ENCODE measurements at places on chromosomes 16 and 17. TPM values are rescaled to one million over a fixed set of nuclear protein-coding genes. Genes with fewer than 3 reads are reported as not detected.

DNA sequence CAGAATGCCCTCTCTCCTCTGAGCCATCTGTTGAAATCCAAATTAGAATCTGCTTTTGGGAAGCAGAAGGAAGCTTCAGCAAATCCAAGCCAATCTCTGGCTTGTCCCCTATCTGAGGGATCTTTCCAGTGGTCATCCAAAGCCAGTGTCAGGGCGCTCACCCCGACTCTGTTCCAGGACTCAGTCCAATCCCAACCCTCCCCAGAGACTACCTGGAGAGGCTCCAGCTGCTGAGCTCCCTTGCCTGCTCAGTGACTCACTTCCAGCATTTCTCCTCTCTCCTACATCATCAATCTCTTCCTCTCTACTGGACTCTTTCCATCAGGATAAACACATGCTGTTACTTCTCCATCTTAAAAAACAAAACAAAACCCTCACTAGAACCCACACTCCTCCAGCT, 2.4 kb downstream of the MATCAP1 start:
- no peak for DNase-seq
- H3K27ac ChIP-seq: no peak overlapping the region
- H3K36me3 ChIP-seq: no peaks in the 10 kb centered on the region
- no peaks in the 10 kb centered on the region for H3K27me3 ChIP-seq
- H3K4me3 ChIP-seq: no peak overlapping the region
- peaks cover 16% of the 10 kb centered on the region for H3K4me1 ChIP-seq

DNA sequence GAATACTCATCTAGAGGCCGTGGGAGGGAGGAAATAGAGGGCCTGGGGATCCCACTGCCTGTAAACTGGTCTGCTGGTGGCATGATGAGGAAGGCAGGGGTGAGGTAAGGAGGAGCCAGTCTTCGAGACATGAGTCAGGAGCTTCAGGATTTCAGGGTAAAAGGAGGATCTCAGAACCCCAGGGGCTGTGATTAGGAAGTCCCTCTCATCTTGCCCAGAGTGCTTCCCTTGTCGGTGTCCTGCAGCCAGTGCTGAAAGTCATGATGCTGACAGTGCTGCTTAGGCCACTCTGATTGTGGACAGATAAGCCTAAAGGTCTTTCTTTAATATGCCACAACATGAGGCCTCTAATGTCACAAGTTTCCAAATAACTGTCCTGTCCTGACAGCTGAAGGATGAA, 29.6 kb downstream of the COG4 start:
- H3K27me3 ChIP-seq: no peaks in the 10 kb centered on the region
- H3K4me1 ChIP-seq: no peaks in the 10 kb centered on the region
- H3K4me3 ChIP-seq: no peak overlapping the region
- DNase-seq: no peak

- H3K4me1 ChIP-seq: peaks cover 92% of the 10 kb centered on the region
- H3K27ac ChIP-seq: peak overlapping the region; percentile 98
- H3K4me3 ChIP-seq: peak overlapping the region; percentile 46
Measured at GRCh38 chr17:40552806-40553693, 12.2 kb downstream of the CCR7 start.

DNA sequence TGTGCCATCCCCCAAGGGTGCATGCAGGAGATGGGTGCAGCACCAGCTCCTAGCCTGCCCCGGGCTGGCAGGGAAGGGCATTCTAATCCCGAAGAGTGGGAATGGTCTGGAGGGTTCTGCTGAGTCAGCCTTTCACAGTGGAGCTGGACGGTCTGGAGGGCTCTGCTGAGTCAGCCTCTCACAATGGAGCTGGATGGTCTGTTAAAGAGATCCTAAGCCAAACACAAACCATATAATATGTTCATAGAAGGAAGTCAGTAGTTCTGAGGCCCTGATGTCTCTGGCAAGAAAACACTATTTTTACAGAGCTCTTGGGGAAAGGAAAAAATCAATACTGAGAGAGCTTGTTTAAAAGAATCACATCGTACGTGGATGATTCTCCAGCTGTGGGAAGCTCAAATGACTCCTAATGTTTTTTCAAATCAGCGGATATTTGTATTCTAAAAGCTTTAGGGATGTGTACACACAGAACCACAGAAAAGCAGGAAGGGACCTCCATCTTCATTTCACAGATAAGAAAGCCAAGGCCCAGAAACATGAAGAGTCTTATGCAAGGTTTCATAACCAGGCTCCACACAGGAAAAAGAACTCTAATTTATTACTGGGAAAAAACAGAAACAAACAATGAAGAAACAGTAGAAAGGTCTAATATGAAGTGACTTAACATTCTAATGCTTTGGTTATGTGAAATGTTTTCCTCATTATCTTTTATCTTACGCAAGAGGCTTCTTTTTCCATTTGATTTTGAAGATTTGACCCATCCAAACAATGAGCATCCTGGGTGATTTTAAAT, 176.3 kb downstream of the VPS53 start:
- H3K27me3 ChIP-seq: no peaks in the 10 kb centered on the region
- no peak overlapping the region for H3K27ac ChIP-seq
- H3K4me3 ChIP-seq: no peak overlapping the region
- H3K4me1 ChIP-seq: peaks cover 2% of the 10 kb centered on the region

DNA sequence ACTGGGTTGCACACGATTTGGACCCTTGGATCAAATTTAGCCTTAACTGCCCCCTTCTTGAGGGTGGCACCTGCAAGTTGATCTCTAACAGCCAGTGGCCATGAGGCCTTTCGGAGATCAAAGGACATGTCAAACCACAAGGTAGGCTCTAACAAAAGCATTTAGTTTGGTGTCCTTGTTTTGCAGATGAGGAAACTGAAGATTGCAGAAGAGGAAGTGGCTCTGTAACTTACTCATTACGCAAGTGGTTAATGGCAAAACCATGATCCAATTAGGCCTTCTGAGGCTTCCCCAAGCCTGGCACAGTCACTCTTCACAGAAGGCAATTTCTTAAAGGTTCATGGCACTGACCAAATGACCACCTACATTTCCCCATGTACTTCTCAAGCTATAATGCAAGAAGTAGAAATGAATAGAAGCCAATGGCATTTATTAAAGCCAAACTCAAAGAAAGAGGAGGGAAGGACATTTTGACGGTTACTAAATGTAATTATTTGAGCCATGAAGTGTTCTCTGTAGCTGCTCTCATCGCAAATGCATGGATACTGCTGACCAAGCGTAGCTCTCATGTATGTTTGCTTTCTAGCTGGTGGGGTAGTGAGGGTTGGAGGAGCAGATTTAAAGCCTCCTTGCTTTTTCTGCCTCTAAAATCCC, 32.8 kb upstream of the ABCC12 start:
- H3K27me3 ChIP-seq: peaks cover 35% of the 10 kb centered on the region
- H3K36me3 ChIP-seq: no peaks in the 10 kb centered on the region
- H3K4me3 ChIP-seq: no peak overlapping the region
- no peak for DNase-seq

GRCh38 chr17:17033466-17033865, 8.8 kb upstream of the MPRIP start:
- no peak overlapping the region for H3K27ac ChIP-seq
- H3K4me1 ChIP-seq: peaks cover 45% of the 10 kb centered on the region
- no peak for DNase-seq
- no peaks in the 10 kb centered on the region for H3K27me3 ChIP-seq
- H3K4me3 ChIP-seq: no peak overlapping the region

- no peaks in the 10 kb centered on the region for H3K27me3 ChIP-seq
- H3K36me3 ChIP-seq: peaks cover 6% of the 10 kb centered on the region
- H3K27ac ChIP-seq: peak overlapping the region; percentile 46
- H3K4me1 ChIP-seq: peaks cover 39% of the 10 kb centered on the region
- peak overlapping the region; percentile 18 for H3K4me3 ChIP-seq
- DNase-seq: no peak
Measured at GRCh38 chr17:79006794-79007503, 2.6 kb downstream of the CANT1 start.

Gene LPO
- not detected for total RNA-seq

GRCh38 chr17:73932216-73932749, 271.2 kb upstream of the RPL38 start:
- H3K4me1 ChIP-seq: no peaks in the 10 kb centered on the region

Gene CCL15
- total RNA-seq: not detected

DNA sequence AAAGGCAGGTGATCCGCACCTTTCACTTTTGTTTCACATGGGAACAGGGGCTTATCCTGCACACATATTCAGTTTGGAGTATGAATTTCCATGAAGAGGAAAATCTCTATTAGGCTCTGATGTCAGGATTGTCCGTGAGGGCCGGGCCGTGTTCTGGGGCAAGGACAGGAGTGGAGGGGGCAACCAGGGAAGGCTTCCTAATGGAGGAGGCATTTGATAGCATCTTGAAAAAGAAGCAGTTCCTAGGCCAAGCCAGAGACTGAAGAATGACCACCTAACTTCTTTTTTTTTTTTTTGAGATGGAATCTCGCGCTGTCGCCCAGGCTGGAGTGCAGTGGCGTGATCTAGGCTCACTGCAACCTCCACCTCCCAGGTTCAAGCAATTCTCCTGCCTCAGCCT, 174.2 kb downstream of the SEC14L1 start:
- no peaks in the 10 kb centered on the region for H3K36me3 ChIP-seq
- H3K27me3 ChIP-seq: no peaks in the 10 kb centered on the region
- peaks cover 76% of the 10 kb centered on the region for H3K4me1 ChIP-seq
- no peak overlapping the region for H3K4me3 ChIP-seq

DNA sequence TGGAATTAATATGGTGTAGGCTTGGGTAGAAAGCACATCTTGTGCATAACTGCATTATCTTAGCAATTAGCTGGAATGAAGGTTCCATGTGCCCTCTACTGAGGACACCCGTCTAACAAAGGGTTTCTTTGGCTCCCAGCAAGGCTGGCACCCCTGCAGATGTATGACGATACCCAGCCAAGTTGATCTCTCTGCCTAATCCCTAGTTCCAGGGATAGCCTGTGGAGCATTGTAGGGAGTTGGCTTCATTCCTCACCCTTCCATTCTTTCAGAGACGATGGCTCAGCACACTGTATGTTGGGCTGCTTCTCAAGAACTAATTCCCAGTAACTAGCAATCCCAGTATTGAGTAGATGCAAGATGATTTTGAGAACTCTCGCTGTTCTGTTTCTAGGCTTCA, 182.5 kb downstream of the SNX29 start:
- no peak overlapping the region for H3K27ac ChIP-seq
- H3K36me3 ChIP-seq: no peaks in the 10 kb centered on the region
- H3K27me3 ChIP-seq: no peaks in the 10 kb centered on the region

- no peak overlapping the region for H3K4me3 ChIP-seq
- no peaks in the 10 kb centered on the region for H3K36me3 ChIP-seq
- peaks cover 31% of the 10 kb centered on the region for H3K4me1 ChIP-seq
Measured at GRCh38 chr16:82649766-82650165, 23.0 kb downstream of the CDH13 start.

GRCh38 chr17:61334673-61335072, 65.0 kb upstream of the TBX2 start:
- no peak overlapping the region for H3K27ac ChIP-seq
- no peak overlapping the region for H3K4me3 ChIP-seq
- H3K4me1 ChIP-seq: peaks cover 52% of the 10 kb centered on the region
- no peaks in the 10 kb centered on the region for H3K36me3 ChIP-seq
- H3K27me3 ChIP-seq: no peaks in the 10 kb centered on the region

- H3K27ac ChIP-seq: peak overlapping the region; percentile 65
- DNase-seq: no peak
- peaks cover 6% of the 10 kb centered on the region for H3K27me3 ChIP-seq
Measured at GRCh38 chr17:43905985-43906852, 1.1 kb downstream of the MPP2 start.

DNA sequence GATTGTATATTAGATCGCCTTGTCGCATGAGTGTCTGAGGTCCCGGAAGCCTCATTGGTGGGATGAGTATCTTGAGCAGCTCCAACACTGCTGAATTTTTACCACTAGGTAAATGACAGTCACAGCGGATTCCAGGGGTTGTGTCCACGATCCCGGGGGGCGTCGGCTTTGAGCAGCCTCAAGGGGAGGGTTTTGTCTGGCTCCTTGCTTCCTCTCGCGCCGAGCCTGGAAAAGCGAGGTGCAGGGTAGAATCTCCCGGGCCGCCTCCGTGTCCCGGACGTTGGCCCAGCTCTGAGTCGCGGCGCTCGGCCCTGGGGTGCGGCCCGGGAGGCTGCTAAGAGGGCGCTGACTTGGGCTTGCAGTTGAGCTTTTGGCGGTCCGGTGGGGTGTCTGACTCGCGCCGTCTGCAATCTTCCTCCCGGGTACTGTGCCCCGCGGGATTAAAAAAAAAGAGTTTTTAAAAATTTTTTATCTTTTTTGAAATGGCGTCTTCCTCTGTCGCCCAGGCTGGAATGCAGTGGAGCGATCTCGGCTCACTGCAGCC, 4.5 kb downstream of the OR1F1 start:
- H3K27ac ChIP-seq: no peak overlapping the region
- peaks cover 30% of the 10 kb centered on the region for H3K4me1 ChIP-seq
- H3K36me3 ChIP-seq: no peaks in the 10 kb centered on the region
- H3K4me3 ChIP-seq: no peak overlapping the region
- peaks cover 23% of the 10 kb centered on the region for H3K27me3 ChIP-seq

Gene GNAO1
- 0.56 TPM for total RNA-seq

DNA sequence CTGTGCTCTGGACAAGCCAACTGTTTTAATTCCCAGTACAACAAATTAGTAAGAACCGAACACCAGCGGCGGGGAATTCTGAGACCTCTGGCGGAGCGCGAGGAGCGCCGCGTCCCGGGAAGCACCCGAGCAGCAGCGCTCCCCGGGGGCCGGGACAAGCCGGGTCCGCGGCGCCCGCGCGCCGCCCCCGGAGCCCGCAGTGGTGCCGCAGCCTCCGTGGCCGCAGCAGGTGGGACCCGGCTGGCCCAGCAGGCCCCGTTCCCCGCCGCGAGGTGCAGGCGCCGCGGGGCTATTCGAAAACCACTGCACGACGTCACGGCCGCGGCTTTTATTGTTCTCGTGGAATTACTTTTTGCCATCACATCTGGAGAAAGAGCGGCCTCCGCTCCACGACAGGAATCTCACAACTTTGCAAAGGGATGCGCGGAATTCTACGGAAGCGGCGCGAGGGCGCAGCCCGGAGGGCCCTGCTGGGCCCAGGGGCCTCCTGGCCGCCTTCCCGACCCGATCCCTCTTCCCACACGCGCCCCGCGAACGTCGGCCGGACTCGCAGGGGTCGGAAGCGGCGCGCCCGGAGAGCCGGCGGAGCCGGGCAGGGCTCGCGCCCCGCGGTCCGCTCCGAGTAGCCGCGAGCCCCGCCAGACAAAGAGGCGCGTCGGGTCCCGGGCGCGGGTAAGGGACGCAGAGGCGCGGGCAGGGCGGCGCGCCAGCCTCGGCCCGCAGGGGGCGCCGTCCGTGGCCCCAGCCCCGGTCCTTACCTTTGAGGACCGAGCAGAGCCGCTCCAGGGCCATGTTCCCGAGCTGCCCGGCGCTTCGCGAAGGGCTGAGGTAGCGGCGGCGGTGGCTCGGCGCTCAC, 696 bp downstream of the NETO2 start:
- no peaks in the 10 kb centered on the region for H3K36me3 ChIP-seq
- peak overlapping the region; percentile 84 for H3K4me3 ChIP-seq
- DNase-seq: peak; percentile 91
- H3K27ac ChIP-seq: peak overlapping the region; percentile 19
- H3K27me3 ChIP-seq: no peaks in the 10 kb centered on the region
- H3K4me1 ChIP-seq: peaks cover 8% of the 10 kb centered on the region

GRCh38 chr16:55597928-55598327, 31.4 kb downstream of the CAPNS2 start:
- H3K4me1 ChIP-seq: no peaks in the 10 kb centered on the region
- H3K4me3 ChIP-seq: no peak overlapping the region
- no peaks in the 10 kb centered on the region for H3K36me3 ChIP-seq
- H3K27ac ChIP-seq: no peak overlapping the region

Gene NPIPB6
- 5.2 TPM for total RNA-seq

- no peak overlapping the region for H3K27ac ChIP-seq
- DNase-seq: no peak
- H3K4me1 ChIP-seq: peaks cover 2% of the 10 kb centered on the region
- no peaks in the 10 kb centered on the region for H3K36me3 ChIP-seq
Measured at GRCh38 chr16:49276646-49277385, 4.8 kb downstream of the CBLN1 start.

Gene RAMP2
- total RNA-seq: 2.4 TPM

Gene PRSS33
- not detected for total RNA-seq
